ENCODE measurements at places on chromosomes 2 and 18. TPM values are rescaled to one million over a fixed set of nuclear protein-coding genes. Genes with fewer than 3 reads are reported as not detected.

DNA sequence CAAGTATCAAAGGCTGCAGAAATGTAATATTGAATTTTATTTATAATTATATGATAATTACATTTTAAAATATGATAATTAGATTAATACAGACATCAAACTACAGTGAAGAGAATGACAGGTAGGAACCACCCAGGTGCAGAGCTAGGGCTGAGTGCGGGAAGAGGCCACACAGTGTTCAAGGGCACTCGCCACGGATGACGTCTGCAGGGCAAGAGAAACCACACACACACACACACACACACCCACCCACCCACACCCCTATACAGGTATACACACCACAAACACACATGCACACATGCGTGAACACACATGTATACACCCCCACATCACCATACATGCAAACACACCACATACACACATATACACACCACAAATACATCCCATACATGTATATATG, 41.2 kb downstream of the MBP start:
- DNase-seq: no peak

DNA sequence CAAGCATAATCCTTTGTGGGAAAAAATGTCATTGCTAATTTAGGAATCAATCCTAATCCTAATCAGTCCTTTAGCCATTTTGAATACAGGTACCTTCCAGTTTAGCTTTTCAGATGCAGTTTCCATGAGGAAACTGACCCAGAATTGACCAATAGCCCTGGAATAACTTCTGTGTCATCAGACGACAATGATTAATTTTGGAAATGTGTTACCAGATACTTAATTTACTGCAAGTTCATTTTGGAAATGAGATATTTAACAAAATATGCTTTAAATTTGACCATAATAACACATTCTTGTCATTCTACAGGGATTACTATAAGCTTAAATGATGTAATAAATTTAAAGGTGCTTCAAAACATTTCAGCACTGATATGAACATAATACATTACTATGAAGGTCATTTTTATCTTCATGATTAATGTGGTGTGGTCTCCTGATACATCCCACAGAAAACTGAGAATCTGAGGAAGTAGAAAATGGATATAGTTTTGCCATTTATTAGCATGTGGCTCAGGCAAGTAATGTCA, 129.8 kb upstream of the SH3BP4 start:
- DNase-seq: no peak

- DNase-seq: no peak
These were observed 53.4 kb downstream of the LIMS1 start for GRCh38 chr2:108587621-108588020.

DNA sequence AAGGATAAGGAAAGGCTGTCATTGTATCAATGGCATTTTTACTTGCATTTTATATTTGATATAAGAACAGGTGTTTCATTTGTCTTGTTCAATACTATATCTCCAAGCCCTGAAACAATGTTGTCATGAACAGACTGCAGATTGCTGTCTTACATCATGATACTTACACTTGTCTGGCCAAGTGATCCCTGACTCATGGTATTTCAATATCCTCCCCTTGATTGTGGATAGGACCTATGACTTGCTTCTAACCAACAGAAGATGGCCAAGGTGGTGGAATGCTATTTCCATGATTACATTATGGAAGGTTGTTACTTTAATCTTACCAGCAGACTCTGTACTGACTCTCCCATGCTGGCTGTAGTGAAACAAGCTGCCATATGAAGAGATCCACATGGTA, 471.1 kb downstream of the CCDC85A start:
- DNase-seq: no peak

- DNase-seq: no peak
These were observed at the start of gene TUBA3D for GRCh38 chr2:131475831-131476230. TSS of gene TUBA3D (plus strand) at chr2:131476119. CDS start at chr2:131476200, 81 bp downstream.

FOXI3 gene
- not detected for total RNA-seq

GRCh38 chr2:8159211-8159965, 522.5 kb upstream of the ID2 start:
- DNase-seq: no peak

DNA sequence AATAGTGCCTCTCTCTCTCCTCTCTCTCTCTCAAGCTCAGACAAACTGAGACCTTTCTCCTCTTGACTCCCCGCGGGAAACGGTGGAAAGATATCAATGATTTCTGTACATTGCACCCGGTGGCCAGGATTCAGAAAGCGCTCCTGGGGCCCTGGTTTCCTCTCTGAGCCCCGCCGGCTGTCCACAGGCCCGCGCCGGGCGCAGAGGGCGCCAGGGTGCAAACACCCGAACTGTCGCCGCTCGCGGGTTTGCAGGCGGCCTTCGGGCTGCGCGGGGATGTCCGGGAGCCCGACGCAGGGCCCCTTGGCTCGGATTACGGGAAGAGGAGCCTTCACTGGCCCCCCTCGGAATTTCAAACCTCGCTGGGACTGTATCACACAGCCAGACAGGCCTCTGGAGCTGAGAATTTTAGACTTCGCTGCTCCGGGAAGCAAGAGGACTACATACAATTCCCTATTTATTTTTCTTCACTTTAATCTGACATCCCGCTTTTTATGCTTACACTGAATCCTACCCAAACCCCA, 5.2 kb upstream of the EN1 start:
- DNase-seq: no peak

DNA sequence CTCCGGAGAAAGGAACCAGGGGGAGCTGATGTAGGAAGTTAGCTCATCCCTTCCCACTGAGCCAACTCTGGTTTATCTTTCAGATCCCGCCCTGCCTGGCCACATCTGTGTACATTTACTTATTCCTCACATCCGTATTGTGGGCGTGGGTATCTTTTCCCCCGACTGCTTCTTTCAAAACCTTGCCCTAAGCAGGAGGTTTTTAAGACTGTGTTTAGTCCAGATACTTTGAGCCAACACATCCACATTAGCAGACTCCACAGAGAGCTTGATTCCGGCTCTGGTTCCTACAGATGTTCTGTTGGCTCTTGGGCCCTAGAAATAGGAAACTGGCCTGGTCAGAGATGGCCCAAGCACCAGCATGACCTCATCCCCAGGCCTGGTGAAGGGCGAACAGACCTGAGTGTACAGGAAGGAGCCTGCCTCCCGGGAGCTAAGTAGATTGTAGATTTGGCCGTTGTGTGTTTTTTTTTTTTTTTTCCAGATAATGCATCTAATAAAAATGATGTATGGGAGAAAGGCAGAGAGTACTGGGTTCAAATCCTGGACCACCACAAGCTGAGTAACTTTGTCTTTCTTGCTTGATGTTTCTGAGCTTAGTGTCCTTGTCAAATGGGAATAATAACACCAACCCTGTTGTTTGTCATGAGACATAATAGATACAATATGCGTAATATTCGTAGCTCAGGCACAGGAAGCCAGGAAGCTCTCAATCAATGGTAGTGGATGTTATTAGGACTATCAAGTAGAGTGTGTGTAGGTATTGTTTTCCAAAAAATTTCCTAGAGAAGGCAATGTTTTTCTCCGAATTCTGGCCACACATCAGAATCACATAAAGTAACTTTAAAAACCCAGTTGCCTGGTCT, 92.3 kb downstream of the PRKCE start:
- no peak for DNase-seq

ABCB11 gene
- 1.5 TPM for total RNA-seq

SEPTIN2 gene
- total RNA-seq: 315 TPM

- no peak for DNase-seq
These were observed 51.4 kb downstream of the SLC38A11 start for GRCh38 chr2:164903951-164904350.

SLC4A3 gene
- 6.7 TPM for total RNA-seq

- DNase-seq: no peak
These were observed 31.2 kb downstream of the RAB1A start for GRCh38 chr2:65098741-65099140.

- no peak for DNase-seq
These were observed 40.5 kb downstream of the PREPL start for GRCh38 chr2:44320832-44321231.

GRCh38 chr18:68179811-68180210, 535.1 kb downstream of the TMX3 start:
- DNase-seq: no peak

DNA sequence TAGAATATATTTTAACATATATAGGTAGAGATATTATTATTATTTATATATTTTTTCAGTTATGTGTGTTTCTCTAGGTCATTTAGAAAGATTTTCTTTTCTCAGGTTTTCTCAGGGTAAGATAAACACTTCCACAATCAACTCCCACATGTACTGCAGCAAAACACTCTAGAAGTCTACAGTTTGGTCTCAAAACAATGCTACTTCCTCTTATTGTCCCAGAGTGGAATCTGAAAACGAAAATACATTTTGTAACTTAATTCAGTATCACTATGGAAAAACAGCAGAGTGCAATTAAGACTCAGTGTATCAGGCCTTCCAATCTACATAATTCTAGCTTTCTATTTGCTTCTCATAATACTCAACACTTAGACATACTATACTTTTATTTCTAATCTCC, 190.1 kb upstream of the SLC35G4 start:
- DNase-seq: no peak

RIT2 gene
- not detected for total RNA-seq

- DNase-seq: no peak
These were observed 21.2 kb downstream of the FN1 start for GRCh38 chr2:215414674-215415073.

- DNase-seq: no peak
These were observed 70.9 kb downstream of the ODC1 start for GRCh38 chr2:10377052-10377746.

DNA sequence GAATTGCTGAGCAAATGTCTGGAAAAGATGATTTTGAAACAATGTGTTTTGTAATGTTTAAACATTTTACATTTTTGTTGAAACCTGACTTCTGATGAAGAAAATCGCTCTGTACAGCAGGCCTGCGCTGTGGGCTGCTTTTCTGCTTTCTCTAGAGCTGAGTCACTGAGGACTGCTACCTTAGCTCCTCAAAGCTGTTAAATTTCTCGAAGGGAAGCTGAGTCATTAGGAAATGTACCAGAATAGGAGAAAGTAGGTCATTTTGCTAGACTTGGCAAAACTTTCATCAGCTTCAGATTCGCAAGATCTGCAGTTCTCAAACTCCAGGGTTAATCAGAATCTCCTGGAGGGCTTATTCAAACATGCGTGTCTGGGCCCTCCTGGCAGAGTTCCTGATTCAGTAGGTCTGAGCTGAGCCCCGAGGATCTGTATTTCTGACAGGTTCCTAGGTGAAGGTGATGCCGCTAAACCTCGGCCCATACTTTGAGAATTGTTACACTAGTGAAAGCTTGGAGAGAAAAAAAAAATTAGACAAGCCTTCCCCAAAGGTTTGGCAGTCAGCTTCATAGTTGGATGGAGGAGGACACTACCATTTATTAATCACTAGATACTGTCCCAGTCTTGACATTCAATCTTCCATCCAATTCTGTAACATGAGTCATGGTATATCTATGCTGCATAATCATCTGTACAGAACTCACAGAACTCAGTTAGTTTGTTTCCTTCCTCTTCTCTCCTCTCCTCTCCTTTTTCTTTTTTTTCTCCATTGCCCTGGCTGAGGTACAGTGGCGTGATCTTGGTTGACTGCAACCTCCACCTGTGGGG, 297.6 kb downstream of the PARD3B start:
- no peak for DNase-seq

GRCh38 chr18:2846636-2847316, at the start of gene EMILIN2:
TSS of gene EMILIN2 (plus strand) at chr18:2847006. CDS start at chr18:2847189, 183 bp downstream.
- DNase-seq: peak; percentile 87

DNA sequence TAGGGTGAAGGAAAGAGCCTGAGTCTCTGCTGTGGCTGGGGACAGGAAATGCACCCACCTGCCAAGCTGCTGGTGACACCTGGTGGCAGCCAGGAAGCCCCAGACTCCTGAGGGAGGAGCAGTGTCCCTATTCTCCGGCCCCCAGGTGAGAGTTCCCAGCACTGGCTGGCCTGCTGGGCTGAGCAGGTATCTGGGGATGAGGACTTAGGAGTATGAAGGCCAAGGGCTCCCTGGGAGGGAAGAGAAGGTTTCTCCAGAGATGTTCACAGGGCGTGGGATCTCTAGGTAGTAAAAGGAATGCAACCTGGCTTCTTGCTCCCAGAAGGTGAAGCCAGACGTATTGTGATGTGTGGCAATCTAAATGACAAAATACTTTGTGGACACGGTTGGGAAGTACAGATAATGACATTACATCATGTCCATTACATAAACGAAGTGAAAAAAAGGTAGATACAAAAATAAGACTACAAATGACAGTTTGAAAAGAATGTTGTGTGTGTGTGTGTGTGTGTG, 75.8 kb upstream of the SLC1A4 start:
- no peak for DNase-seq

KCNK3 gene
- 0.53 TPM for total RNA-seq

KLHL41 gene
- 1.8 TPM for total RNA-seq

DNA sequence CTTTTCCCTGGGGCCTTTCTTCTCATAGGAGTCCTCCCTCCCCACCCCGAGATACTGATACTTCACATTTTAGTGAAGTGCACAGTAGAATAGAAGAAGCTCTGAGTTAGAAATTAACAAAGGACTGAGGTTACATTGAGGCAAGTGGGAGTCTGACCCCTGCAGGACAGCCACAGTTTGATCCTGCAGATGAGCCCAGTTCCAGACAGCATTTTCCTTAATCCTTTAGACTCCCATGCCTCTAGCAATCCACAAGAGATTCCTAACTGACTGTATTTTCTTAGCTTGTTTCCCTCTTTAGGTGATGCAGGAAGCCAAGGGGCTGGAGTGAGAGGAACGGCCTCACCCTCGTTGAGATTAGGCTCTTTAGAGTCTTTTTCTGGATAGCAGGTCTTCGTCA, 204.0 kb downstream of the CYRIA start:
- DNase-seq: no peak

DNA sequence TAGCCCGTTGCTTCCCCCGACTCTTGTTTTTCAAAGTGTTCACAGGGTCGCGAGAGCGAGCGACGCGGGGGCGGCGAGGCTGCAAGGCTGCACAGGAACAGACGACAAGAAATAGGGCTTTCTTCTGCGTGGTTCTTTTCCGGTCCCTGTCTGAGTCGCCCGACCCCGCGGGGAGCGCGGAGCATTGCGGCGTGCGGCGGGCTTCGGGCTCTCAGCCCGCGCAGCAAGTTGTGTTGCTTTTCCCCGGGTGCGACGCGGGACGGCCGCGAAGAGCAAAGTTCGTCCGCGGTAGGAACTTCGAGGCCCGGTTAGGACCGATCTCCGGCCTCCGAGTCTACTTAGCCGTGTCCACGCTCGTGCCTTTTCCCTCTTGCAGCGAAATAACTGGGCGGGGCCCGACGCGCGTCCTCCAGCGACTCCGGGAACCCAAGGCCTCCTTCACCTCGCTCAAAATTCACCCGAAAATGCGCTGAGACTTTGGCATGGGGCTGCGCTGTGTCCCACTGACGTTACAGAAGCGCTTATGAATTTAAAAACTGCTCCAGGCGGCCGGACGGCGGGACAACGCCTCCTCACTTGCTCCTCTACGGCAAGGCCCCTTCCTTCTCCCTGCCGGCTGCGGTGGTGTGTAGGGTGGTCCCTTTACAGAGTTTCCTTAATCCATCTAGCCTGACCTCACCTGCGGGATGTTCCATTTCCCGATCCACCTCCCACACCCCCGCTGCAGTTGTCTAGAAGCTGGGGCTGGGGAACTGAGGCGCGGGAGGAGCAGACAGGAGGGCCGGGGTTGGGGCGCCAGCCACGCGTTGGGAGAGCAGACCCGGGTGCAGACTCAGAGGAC, 1.5 kb upstream of the BCL2L11 start:
- DNase-seq: peak; percentile 64

GRCh38 chr2:35787302-35788031, 568.1 kb upstream of the CRIM1 start:
- no peak for DNase-seq
